Activated CD8-positive, alpha-beta memory T cell treated with anti-CD3 and anti-CD28 coated beads, Interleukin-2, amount 50 U/mL, for 4 hours (primary cell): ENCODE measurements at places on chromosomes 5 and 9.

DNA sequence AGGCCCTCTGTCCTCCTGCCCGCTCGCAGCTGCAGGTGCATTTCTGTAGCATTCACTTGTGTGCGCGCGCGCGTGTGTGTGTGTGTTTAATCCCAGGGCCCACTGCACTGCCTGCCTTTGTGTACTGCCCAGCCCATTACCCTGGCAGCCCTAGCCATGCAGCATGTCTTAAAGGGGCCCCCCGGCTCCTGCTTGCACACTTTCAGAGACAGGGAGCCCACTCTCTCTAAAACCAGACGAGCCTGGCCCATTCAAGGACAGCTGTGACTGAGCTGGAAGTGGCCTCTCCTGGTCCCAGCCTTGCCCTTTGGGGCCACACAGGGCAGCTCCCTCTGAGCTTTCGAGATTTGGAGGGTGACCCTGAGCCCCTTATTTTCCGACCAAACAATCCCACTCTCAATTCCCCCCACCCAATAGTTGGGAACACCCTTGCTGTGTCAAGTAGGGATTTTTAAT is 98.9 kb downstream of the DAB2IP start:
- no peak for DNase-seq

GRCh38 chr5:27598576-27598975 is 560.2 kb upstream of the CDH9 start:
- DNase-seq = no peak

DNA sequence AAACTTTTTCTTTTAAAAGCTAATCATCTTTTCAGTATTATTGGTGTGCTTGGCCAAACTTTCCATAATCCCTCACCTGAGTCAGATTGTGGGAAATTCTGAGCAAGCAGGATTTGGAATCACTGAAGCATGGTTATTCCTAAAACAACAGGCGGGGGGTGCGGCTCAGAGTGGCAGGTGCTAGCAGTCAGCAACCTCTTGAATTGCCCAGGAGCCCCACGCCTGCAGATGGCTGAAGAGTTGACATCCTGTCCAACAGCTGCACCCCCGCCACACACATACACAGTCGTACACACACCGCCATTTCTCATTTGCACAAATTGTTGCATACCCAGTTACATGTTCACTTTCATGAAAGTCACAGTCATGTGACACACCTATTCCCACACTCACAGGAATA is 96.6 kb downstream of the LHX2 start:
- DNase-seq = no peak

GRCh38 chr5:63564789-63565188 is 397.5 kb downstream of the HTR1A start:
- DNase-seq = no peak

GRCh38 chr5:107456281-107456715 is 214.4 kb downstream of the EFNA5 start:
- DNase-seq = no peak

- DNase-seq = no peak
These were observed 302.4 kb upstream of the FAM174A start for GRCh38 chr5:100232736-100233135.

DNA sequence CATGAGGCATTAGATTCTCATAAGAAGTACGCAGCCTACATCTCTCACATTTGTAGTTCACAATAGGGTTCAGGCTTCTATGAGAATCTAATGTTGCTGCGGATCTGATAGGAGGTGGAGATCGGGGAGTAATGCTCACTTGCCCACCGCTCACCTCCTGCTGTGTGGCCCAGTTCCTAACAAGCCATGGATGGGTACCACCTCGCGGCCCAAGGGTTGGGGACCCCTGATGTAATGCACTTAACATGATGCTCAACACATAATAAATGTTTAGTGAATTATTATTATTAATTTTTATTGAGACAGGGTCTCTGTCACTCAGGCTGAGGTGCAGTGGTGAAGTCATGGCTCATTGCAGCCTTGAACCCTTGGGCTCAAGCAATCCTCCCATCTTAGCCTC is 104.7 kb upstream of the IL7R start:
- DNase-seq = no peak

GRCh38 chr9:114827641-114828302 is 21.9 kb upstream of the TNFSF15 start:
- no peak for DNase-seq

- DNase-seq = no peak
These were observed 427.5 kb downstream of the PIK3R1 start for GRCh38 chr5:68643064-68643463.

DNA sequence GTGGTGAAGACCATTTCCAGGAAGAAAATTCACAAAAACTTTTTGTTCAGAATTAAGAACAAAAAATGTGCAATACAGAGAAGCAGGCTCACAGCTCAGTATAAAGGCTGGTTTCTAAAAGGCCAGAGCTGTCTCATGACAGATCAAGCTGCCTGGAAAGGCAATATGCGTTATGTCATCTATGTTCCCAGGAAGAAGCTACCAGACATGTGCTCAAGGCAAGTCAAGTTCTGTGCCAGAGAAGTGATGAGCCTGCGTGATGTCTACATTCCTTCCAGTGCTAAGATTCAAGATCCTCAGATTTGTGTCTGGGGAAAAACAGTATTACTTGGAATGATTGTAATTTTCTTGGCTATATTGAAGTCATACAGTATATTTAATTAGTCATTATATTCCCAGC is 104.3 kb downstream of the PDE4D start:
- DNase-seq = no peak

- DNase-seq = no peak
These were observed 157.8 kb downstream of the SLCO4C1 start for GRCh38 chr5:102138243-102138653.

GRCh38 chr9:131534721-131535237 is 3.7 kb upstream of the UCK1 start:
- DNase-seq = no peak

DNA sequence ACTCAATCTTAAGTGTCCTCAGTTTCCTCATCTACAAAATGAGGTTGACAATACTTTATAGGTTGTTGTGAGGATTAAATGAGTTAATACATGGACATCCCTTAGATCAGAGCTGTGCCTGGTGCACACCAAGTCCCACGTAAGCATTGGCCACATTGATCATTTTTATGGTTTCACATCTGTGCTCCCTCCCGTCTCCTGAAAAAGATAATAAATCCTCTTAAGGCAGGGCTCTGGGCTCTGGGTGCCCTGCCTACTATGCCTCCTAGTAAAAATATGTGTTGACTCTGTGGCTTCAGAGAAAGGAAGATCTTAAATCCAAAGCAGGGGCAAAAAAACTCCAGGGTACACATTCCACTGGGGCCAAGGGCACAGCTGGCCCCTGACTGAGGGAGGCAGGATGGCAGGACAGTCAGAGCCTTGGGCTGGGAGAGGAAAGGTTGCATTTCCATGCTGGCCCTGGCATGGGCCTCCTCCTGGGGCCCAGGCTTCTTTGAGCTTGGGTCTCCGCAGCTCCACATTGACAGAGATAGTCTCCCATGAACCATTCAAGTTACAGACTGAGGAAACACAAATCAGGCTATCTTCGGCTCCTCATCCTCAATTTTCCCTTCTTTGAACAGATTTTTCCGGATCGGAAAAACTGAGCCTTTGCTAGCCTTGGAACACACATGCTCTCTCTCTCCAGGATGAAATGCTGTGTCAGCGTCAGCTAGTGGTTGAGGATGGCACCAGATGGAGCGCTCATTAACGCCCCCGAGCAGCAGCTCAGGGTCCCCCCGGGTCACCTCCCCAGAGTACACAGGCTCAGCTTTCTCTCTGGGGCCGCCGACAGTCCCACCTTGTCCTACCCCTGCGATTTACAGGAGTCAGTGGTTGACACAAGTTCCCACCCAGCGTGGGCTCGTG is 22.4 kb upstream of the KIF12 start:
- no peak for DNase-seq

DNA sequence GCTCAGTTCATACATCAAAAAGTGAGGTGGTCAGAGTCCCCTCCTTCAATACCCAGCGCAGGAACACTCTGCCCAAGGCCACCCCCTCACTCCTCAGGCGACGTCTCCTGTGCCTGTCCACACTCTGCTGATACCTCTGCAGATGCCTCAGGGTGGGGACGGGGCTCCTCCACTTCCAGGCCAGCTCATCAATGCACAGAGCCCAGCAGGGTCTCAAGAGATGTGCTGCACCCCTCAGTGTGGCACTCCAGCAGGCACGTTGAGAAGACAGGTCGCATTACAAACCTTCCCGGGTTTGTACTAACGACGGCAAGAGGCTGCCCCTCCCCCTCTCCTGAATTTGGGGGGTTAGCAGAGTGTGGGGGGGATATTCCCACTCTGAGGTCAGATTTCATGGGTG is 128.5 kb downstream of the ZNF354C start:
- DNase-seq = no peak

GRCh38 chr9:75707191-75707590 is 183.3 kb upstream of the PCSK5 start:
- DNase-seq = no peak

- DNase-seq = no peak
These were observed 86.6 kb downstream of the ACER2 start for GRCh38 chr9:19495186-19496028.

DNA sequence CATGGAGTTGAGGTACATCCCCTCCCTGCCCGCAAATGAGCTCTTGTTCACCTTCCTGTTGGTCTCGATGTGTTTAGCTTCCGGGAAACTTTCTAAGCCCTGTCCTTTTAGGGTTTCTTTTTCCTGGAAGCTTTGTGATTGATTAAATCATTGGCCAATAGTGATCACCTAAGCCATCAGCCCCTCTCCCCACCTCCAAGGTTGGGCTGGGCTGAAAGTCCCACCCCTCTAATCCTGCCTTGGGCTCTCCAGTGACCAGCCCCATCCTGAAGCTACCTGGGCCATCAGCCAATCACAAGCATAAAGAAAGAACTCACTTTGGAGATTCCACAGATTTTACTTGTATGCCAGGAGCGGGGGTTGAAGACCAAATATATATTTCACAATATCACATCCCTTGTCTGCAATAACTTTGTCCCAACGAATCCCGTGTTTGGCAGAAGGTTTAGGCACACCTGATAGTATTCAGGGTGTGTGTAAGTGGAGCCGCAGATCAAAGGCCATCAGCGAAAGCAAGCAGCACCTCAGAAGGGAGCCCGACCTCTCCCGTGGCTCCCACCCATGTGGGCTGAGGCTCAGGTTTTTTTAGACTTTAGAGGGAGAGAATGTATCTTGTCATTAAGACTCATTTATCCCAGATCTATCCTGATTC is 20.4 kb downstream of the ROPN1L start:
- DNase-seq = no peak

DNA sequence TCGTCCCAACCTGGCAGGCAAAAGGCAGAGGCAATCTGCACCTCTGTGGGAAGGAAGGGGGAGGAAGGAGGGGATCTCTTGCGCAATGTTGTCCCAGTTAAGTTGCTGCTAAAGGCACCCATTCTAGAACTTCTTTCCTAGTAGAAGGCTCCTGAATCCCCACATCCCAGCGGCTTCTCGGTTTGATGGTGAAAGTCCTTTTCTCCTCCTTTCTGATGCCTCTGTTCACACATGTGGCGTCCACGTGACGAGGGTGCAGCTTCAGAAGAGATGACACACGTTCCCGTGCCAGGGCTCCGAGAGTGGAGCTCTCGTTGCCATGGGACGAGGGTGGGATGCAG is 96.9 kb upstream of the FCN2 start:
- DNase-seq = no peak

GRCh38 chr5:95059636-95060035 is 225.3 kb downstream of the MCTP1 start:
- DNase-seq = no peak

DNA sequence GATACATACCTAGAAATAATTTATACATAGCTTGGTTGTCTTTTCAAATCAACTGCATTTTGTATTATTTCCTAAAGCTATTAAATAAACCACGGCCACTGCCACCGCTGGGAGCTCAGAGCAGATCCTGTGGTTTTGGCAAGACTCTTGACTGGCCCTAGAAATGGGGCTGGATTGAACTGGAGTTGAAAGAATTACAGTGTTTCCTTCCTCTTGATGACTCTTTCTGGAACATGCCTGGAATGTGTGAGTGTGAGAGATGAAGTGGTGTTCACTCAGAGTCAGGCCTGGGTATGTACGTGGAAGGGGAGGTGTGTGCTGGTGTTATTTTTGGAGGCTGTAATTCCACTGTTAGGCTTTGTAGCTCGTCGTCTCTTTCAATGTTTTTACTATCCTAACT is 45.9 kb downstream of the TEK start:
- DNase-seq = no peak

- DNase-seq = no peak
These were observed 59.7 kb downstream of the DOCK8 start for GRCh38 chr9:274406-274805.

- DNase-seq = no peak
These were observed 693.2 kb upstream of the FTMT start for GRCh38 chr5:121158451-121158850.

DNA sequence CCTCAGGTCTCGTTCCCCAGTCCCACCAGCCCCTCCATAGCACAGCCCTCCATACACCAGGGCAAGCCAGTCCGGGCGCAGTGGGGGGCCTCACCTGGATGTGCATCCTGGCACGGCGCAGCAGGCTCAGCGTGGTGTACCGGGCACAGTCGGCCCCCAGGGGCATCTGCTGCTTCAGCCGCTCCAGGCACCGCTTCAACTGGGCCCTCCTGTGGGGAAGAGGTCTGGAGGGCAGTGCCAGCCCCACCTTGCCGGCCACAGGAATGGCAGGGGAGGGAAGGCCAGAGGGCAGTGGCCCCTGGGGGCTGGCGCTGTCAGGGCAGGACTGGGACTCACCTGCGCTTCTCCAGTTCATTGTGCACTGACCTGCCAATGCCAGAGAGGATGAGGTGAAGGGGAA is 1.4 kb downstream of the MXD3 start:
- no peak for DNase-seq

DNA sequence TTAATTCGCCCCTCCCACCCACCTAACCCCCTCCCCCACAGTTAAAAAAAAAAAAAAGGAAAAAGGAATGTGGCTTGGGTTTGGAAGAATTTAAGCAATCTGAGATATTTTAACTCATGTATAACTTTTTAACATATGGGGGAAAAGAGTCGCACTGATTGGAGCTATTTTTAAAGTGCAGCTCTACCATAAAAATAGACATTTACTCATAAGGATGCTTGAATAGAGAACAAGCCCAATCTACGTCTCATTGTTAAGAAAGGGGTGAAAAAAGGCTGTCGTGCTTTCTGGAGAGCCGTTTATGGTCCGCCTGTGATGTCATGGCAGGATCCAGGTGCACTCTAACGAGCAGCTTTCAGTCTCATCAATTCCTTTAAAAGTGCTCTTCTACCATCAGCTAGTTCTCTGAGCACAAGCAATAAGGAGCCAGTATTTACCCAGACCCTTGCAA is 142.4 kb downstream of the ELAVL2 start:
- no peak for DNase-seq

- DNase-seq = no peak
These were observed 58.6 kb downstream of the DIAPH1 start for GRCh38 chr5:141560151-141560550.

- no peak for DNase-seq
These were observed 13.9 kb downstream of the LRRC70 start for GRCh38 chr5:62592558-62592957.

DNA sequence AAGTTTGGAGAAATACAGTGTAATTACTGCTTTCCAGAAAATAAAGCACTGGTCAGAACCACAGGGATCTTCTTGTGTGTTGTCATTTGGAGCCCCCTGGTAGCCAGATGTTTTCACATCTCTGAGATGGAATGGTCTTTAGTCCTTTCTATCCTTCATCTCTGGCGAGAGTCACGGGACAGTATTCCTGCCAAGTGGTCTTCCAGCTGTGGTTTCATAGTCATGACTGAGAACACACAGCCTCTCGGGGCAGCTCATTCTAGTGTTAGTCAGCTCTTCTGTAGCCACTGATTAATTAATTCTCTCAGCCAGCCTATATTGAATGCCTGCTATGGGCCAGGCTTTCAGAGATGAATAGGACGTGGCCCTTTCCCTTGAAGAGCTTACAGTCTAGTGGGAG is 34.1 kb downstream of the HMGXB3 start:
- DNase-seq = no peak
